Esophagus squamous epithelium (tissue), 5 donors: ENCODE measurements at places on chromosomes 6 and 20.

GRCh38 chr20:57794600-57795341, 85.0 kb upstream of the PMEPA1 start:
- no peak for DNase-seq

DNA sequence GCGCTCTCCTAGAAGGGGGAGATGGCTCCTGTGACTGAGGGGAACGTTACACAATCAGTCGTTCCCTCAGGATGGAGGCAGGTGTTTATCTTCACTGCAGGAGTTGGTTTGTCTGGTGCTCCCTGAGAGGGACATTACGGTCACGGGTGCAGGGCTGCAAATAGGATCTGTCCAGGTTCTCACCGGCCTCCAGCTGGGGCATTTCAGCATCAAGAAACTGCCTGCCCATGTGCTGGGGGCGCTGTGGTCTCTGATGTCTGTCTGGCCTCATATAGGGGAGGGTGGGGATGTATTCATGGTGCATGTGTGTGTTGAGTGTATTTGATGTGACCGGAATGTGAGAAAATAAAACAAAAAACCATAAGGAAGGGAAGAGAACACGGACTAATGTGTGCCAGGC, 77.1 kb downstream of the TBC1D7 start:
- DNase-seq: no peak

- DNase-seq: no peak
Observed at GRCh38 chr6:157520596-157521361, 139.8 kb downstream of the ZDHHC14 start.

DNA sequence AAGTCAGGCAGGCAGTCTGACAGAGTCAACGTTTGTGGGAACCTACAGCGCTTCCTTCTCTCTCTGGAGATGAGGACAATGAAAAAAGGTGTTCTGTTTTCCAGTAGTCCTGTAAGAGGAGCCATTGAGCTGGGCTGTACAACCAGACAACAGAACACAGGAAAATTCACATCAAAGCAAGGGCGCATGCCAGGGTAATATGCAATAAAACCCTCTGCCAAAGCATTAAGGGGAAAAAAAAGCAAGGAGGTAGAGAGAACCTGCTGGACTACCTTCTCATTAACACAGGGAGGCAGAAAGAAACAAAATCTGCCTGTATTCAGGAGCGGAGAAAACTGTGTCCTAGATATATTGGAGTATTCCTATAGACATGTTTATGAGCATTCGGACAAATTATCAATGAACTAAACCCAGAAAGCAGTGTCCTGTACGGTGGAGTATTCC, 1.3 kb downstream of the RNF24 start:
- DNase-seq: no peak

GRCh38 chr6:139603581-139603980, 229.1 kb upstream of the CITED2 start:
- DNase-seq: no peak

DNA sequence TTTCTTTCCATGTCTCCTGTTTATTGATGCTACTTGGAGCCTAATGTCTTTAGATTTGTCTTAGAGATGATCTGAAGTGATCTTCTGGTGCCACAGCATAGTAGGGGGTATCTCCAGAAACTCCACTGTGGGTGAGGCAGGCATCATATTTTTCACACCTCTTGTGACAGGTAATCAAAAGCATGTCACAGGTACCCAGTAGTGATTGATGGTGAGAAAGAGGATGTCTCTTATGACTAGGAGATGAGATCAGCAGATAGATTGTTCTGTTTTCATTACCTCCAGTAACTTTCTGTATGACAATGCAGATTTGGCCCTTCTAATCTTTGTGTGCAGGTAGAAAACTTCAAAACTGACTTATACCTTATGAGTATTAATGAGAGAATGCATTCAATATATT, 13.5 kb downstream of the NCOA7 start:
- DNase-seq: no peak

- DNase-seq: no peak
Observed at GRCh38 chr20:48599748-48600469, 227.9 kb downstream of the PREX1 start.

GRCh38 chr6:2155206-2155605, 90.2 kb downstream of the GMDS start:
- no peak for DNase-seq

DNA sequence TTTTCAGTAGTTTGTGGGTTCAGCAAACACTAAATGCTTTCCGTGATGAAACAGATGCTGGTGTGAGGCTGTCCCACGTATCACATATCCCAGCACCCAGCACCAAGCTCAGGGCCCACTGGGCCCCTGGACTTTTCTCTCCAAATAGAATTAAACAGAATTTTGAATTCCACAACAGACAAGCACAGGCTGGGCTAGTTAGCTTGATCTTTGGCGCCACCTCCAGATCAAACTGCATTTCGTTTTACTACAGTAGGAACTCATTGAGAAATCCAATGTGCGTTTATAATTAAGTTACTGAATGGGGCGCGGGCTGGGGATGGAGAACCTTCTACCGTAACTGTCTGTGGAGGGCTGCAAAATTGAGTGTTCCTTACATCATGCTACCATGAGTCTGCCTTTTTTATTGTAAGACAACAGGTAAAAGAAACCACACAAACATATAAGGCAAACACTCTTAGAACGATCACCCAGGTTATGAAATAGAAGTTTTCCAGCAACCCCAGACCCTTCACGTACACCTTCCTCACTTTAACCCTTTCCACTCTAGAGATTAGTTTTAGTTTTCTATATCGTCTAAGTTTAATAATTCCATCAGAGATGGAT, 107.8 kb downstream of the ZFP64 start:
- DNase-seq: no peak

DNA sequence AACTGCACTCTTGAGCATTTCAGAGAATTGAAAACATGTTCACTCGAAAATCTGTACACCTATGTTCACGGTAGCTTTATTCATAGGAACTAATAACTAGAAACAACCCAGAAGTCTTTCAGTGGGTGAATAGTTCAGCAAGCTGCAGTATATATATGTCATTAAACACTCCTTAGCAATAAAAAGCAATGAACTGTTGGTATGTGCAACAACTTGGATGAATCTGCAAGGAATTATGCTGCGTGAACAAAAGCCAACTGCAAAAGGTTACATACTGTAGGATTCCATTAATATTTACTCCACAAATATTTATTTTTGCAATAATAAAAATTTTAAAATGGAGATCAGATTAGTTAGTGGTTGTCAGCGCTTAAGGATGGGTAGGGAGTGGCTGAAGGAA, 22.1 kb upstream of the FKBP1A start:
- DNase-seq: no peak
